ENCODE measurements at places on chromosomes 16 and 17.

GRCh38 chr16:89994389-89994720, 24.9 kb downstream of the DBNDD1 start:
- DNase-seq, result no peak

GRCh38 chr16:19284207-19284606, 1.3 kb upstream of the CLEC19A start:
- DNase-seq, result peak; percentile 91

DNA sequence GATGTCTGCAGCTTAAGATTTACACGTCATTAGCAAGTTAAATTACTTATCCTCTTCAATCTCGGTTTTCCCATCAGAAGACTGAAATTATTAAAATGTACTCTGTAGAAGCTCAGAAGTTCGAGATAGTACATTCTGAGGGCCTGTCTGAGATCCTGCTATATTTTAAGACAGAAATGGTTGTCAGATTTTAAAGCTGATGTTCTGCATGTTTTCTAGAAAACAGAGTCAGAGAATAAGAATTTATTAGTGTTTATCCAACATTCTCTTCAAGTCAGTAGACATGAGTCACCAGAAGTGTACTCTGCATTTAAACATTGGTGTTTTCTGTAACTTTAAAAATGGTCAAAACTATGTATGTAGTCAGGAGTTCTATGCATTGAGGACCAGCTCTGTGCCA, 155.2 kb upstream of the MYOCD start:
- DNase-seq, result no peak

GRCh38 chr16:4548124-4548523, 8.0 kb upstream of the C16orf96 start:
- peak; percentile 79 for DNase-seq

GRCh38 chr17:2517539-2517938, 5.9 kb upstream of the METTL16 start:
- no peak for DNase-seq

- no peak for DNase-seq
These were observed 44.5 kb downstream of the LITAF start for GRCh38 chr16:11542069-11542744.

GRCh38 chr16:85002099-85002541, 9.2 kb downstream of the ZDHHC7 start:
- no peak for DNase-seq

- DNase-seq, result no peak
These were observed 20.4 kb downstream of the POLR3E start for GRCh38 chr16:22317625-22318024.

- DNase-seq, result no peak
These were observed 363.3 kb upstream of the CDH5 start for GRCh38 chr16:66003201-66003600.

DNA sequence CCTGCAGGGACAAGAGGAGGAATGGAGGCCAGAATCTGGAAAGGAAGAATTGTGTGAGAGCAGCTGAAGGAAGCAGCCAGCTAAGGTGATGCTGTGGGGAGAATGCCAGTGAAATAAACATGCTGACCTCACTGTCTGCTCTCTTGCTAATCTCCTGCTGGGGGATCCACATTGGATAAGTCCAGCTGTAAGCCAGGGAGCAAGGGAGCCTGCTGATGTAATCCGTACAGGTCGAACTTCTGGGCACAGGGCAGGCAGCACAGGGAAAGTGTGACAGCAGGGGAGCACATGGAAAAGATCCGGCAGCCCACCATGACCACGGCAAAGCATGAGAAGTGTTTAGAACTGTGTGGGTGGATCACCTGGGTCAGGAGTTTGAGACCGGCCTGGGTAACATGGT, 7.5 kb upstream of the XPO6 start:
- DNase-seq, result no peak

GRCh38 chr16:11121083-11121608, 134.9 kb downstream of the SOCS1 start:
- no peak for DNase-seq

GRCh38 chr17:31266042-31266441, 31.0 kb downstream of the OMG start:
- DNase-seq, result peak; percentile 8

GRCh38 chr16:7910116-7910515, 577.5 kb downstream of the RBFOX1 start:
- DNase-seq, result no peak

- DNase-seq, result no peak
These were observed 205.9 kb downstream of the HS3ST3A1 start for GRCh38 chr17:13395862-13396261.

- no peak for DNase-seq
These were observed 24.6 kb downstream of the COG7 start for GRCh38 chr16:23428351-23428750.

- no peak for DNase-seq
These were observed 71.7 kb downstream of the HLF start for GRCh38 chr17:55336426-55336825.

- DNase-seq, result no peak
These were observed 504 bp upstream of the COPRS start for GRCh38 chr17:31859487-31860008.

GRCh38 chr17:78934681-78935418, 9.7 kb upstream of the TIMP2 start:
- DNase-seq, result no peak

DNA sequence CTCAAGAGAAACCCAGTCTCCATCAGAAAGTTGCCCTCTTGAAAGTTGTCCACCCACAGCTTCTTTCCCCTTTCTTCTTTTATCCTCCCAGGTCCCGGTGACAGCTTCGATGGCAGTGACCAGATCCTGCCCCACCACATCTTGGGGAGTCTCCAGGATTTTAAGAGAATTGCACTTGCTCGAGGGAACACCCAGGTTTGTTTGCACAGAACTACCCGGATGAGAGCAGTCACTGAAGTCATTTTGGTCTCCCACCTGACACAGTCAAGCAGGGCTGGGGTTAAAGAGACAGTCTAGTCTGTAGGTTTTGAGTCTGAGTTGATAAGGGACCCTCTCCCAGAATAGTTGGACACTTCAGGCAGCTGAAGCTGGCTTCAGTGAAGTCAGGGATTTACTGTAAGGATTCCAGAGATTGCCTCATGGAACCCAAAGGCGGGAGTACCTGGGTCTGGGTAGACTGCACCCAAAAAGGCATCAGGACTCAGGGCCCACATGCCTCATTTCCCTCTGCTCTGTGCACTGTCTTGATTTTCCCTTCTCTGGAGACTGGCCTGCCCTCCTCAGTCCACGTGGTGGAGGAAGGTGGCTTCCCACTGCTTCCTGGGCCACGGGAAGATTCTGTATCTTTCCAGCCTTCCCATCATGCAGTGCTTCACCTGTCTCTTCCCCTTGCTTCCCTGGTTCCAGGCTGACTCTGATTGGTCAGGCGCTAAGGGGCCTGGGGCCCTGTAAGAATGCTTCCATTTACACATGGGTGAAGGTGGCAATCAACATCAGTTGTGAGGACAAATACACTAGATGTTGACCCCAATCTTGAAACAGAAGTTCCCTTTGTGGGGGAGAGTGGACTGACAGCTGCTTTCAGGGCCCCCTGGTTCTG, 9.5 kb downstream of the MYCBPAP start:
- DNase-seq, result no peak

DNA sequence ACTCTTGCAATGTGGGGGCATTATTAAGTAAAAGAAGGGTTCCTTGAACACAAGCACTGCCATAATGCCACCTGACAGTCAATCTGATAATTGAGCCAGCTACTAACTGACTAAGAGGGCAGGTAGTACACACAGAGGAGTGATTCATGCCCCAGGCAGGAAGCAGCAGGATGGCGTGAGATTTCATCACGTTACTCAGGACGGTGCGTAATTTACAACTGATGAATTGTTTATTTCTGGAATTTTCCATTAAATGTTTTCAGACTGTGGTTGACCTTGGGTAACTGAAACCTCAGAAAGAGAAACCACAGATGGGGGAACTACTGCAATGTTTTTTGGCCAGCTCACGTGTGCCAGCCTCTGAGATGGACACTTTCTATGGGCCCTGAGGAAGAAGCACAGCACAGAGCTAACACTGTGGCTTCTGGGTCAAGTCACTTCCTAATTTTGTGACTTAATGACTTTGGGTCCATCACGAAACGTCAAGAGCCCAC, 46.7 kb downstream of the C17orf67 start:
- DNase-seq, result peak; percentile 79

GRCh38 chr16:3946604-3947180, 66.2 kb upstream of the CREBBP start:
- DNase-seq, result no peak

- no peak for DNase-seq
These were observed 10.5 kb downstream of the SRL start for GRCh38 chr16:4231367-4231766.

DNA sequence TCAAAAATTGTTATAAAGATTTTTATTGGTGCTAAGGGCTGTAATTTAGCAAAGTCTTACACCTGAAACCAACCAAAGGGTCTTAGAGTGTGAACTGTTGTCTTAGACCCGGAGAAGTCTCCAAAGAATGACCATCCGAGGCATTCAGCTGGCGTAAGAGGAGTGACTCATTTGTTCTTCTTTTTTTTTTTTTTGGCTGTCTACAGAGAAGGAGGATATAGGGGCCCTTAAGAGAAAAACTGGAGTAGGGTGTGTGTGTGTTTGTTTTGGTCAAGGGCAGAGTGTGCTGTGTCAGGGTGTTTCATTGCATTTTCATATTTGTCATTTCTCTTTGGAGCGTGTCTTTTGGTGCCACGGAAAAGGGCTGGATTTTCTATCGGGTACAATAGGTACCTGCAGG, 508.0 kb downstream of the WWOX start:
- no peak for DNase-seq

GRCh38 chr17:69047368-69048263, 13.1 kb downstream of the ABCA9 start:
- no peak for DNase-seq

GRCh38 chr17:78332991-78333390, 26.9 kb downstream of the SOCS3 start:
- no peak for DNase-seq

GRCh38 chr17:78390241-78391050, 12.0 kb downstream of the PGS1 start:
- DNase-seq, result no peak

DNA sequence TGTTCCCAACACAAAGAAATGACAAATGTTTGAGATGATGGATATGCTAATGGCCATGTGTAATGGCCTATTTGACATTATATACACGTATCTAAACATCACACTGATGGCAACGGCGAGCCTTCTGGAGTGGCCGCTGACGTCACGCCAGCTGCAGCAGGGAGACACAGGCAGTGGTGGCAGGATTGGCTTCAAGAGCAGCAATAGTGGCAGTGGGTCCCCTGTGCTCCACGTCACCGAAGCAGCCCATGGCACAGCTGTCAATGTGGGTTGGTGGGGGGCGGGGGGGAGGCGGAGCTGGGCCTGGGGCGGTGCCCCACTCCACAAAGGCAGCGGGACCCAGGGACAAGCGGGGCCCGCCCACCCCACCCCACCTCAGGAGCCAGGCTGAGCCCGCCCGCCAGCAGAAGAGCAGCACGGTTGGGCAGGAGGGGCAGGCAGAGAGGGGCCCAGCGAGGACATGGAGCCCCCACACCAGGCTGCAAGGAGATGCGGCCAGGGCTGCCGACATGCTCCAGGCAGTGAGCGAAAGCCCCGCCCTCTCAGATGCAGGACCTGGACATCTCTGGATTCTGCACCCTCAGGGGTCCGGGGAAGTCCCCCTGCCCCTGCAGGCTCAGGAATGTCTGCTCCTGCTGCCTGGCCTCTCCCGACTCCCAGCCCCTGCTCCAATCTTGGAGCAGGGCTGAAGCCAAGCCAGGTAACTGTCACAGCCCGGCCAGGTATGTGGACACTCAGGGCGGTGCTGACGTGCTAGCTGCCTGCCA, 64.6 kb downstream of the USP32 start:
- no peak for DNase-seq

DNA sequence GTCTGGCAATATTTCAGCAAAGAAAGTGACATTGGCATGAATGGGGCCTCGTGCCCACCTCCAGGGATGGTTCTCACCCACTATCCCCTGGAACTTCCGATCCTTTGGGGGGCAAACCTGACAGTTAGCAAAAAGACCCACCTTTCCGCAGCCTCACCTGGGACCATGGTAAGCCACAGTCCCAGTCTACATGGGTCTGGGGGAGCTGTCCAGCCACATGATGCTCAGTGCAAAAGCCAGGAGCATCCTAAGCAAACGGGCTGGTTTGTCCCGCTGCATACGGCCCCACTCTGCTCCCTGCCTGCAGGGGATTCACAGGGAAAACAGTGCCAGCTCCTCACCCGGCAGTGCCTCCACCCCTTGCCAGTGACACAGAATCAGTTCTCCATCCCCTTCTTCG, 19.3 kb downstream of the AIPL1 start:
- no peak for DNase-seq

DNA sequence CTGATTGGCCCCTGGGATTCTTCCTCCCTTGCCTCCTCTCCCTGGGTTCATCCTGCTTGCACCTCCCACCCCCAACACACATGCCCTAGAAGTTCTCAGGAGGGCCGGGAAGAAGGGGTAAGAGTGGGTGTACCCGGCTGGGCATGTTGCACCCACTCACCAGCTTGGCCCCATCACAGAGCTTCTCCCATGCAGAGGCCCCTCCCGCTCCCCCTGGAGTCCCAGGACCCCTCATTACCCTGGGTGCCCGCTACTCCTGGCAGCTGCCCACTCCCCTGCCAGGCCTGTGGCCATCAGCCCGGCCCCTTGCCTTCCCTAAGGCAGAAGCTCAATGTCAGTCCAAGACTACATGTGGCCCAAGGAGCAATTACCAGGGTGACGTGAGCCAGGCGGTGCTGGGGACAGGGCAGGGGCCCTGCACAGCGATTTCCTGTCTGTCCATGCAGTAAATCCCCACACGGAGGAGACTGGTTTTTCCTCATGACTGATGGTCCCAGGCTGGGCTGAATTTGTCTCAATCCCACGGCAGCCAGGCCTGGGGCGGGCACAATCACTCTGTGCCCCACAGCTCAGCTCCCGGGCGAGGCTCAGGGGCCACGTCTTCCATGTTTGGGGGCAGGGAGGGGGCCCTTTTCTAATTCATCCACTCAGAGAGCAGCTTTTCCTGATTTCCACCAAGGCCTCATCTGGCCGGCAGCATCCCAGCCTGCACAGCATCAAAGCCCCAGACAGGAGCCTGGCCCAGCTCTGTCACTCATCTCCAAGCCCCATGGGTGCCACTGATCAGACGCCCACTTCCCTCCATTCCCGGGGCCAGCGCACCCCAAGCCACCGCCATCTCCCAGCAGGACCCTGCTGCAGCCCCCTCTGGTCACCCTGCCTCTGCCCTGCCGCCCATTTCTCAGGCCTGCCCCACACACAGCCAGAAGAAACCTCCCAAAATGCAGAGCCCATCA, 234.7 kb downstream of the KATNIP start:
- DNase-seq, result no peak

GRCh38 chr16:51055434-51055833, 95.6 kb downstream of the SALL1 start:
- no peak for DNase-seq

- no peak for DNase-seq
These were observed 136.7 kb upstream of the NUDT7 start for GRCh38 chr16:77585379-77586251.
